ENCODE measurements at places on chromosomes 7 and 10. TPM values are rescaled to one million over a fixed set of nuclear protein-coding genes. Genes with fewer than 3 reads are reported as not detected.

Gene LIPJ
- not detected for polyA plus RNA-seq

Gene MGAM2
- not detected for polyA plus RNA-seq

Gene ZNF488
- 22.1 TPM for polyA plus RNA-seq

Gene GNB2
- polyA plus RNA-seq = 600 TPM

Gene SFTPA1
- polyA plus RNA-seq = not detected

Gene FANK1
- polyA plus RNA-seq = 1.2 TPM

Gene GPC2
- polyA plus RNA-seq = 38.8 TPM

Gene LIPN
- polyA plus RNA-seq = not detected

Gene SH2D4B
- polyA plus RNA-seq = not detected

Gene OR2F2
- polyA plus RNA-seq = not detected

Gene UCN3
- polyA plus RNA-seq = 19.8 TPM

Gene RAB18
- polyA plus RNA-seq = 42.7 TPM

Gene ASB15
- polyA plus RNA-seq = not detected

Gene OSBPL3
- polyA plus RNA-seq = 11.7 TPM

Gene FAM180A
- not detected for polyA plus RNA-seq

Gene PYROXD2
- 2.3 TPM for polyA plus RNA-seq

Gene MKLN1
- 8.6 TPM for polyA plus RNA-seq

Gene ZNF800
- polyA plus RNA-seq = 7.4 TPM

Gene THAP5
- 7.6 TPM for polyA plus RNA-seq

Gene TMEM273
- polyA plus RNA-seq = 7.4 TPM

Gene VAX1
- 0.48 TPM for polyA plus RNA-seq

Gene STEAP4
- 0.19 TPM for polyA plus RNA-seq

Gene LRRC61
- polyA plus RNA-seq = 90.8 TPM

Gene OR9A2
- polyA plus RNA-seq = not detected

Gene SEMA3A
- polyA plus RNA-seq = 0.25 TPM

Gene MBL2
- polyA plus RNA-seq = not detected

Gene MCM10
- polyA plus RNA-seq = 7.7 TPM

Gene C10orf90
- polyA plus RNA-seq = 9.6 TPM

Gene PHYHIPL
- 67.6 TPM for polyA plus RNA-seq

Gene KCNH2
- polyA plus RNA-seq = 49.2 TPM

Gene NRG3
- polyA plus RNA-seq = 3.0 TPM
